Coronary artery (tissue), 2 donors: ENCODE measurements at places on chromosomes 12 and 14.

- no peak for DNase-seq
These were observed 240.3 kb upstream of the TMPO start for GRCh38 chr12:98275131-98275475.

DNA sequence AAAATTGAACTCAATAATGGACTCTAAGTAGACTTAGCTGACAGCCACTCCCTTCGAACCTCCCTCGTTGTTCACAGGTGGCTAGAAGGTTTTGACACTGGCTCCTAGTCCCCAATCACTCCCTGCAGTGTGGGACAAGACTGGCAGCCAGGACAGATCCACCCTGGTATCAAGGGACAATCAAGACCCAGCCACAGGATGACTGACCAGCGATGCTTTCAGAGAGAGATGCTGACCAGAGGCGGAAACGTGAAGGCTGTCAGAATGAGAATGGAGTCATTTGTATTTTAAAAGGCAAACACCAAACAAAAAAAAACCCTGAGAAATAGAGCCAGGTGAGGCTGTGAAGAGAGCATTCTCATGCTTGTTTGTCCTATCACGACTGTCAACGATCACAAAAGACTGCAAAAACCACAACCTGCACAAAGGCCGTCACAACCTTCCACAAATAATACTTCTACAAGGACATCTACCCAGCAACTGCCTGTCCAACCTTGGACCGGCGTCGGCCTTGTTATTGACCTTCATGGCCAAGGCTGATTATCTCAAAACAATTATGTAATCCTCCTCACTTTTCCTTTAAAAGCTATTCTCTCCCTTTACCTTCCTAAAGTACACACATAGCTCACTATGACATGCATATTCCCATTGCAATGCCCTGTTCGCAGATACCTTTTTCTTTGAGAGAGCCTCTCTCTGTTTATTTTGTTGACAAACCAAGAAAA lies 13.2 kb downstream of the EIF5 start:
- DNase-seq, result no peak

- DNase-seq, result no peak
These were observed 418.1 kb downstream of the LRIG3 start for GRCh38 chr12:58502226-58502625.

DNA sequence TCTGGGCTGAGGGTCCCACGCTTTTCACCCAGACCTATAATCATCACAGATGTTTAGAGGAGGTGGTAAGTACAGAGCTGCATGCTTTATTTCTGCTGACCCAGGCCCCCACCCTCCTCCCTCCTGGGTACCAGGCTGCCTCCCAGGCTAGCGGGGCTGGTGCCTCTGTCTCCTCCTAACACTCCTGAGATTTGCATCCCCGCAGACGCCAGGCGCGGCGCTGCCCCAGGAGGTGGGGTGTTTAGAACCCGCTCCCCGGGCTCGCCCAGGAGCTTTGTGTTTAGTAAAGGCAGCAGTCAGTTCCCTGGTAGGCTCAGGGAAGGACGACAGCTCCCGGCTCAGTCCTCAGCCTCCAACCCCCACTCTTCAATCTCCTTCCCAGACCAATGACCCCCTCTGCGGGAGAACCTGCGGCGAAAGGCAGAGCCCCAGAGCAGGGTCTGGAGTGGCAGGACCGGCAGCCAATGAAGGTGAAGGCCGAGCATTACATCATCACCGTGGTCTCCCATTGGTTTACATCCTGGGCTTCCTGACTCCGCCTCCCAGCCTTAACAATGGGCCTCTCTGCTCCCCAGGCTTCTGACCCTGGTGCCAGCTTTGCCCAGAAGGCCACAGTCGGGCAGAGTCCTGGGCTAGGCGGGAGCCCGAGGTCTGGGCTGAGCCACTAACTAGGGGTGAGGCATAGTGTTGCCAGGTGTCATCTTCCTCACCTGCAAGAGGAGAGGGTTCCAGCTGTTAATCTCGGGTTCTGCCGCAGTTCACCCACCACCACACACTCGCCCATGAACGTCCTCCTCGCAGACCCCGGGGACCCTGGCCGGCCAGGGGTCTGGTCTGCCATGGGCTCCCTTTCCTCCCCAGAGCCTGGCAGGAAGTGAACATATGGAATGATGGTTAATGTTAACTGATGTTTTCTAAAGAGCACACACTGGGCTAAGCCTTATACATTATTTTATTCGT lies 57.5 kb downstream of the CALM1 start:
- no peak for DNase-seq

DNA sequence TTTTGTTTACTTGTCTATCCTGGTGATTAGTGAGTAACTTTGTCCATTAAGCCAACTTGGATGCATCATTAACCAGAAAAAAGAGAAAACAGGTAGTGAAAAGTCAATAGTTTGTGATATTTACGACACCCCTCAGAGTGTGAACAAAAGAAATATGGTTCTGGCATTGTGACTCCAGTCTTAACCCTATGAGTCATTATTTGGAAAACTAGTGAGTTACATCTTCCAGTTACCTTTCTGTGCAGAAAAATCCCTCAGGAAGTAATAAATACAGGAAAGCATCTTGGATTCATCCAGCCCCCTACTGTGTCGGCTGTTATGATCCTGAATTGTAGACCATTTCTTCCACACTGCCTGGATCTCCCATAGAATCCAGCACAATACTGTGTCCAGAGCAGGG lies 379.1 kb downstream of the GALC start:
- DNase-seq, result no peak

- DNase-seq, result no peak
These were observed 218.7 kb upstream of the TBX3 start for GRCh38 chr12:114902665-114903064.

DNA sequence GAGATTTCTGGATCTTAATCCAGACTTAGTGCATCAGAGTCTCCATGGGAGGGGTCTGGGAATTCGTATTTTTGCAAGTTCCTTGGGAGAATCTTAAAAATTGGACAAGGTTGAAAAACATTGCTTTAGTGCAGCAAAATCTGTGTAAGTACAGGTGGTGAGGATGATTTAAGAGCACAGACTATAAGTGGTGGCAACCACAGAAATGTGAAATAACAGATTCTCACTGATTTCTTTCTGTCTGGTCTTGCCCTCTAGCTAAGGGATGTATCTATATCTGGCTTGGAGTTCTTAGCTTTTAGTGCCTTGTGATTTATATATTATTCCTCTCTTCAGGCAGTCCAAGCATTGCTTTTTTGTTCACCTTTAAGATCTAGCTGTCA lies 116.2 kb downstream of the DIP2B start:
- DNase-seq, result no peak

- DNase-seq, result no peak
These were observed 119.9 kb downstream of the CACNA1C start for GRCh38 chr12:2172491-2173214.

DNA sequence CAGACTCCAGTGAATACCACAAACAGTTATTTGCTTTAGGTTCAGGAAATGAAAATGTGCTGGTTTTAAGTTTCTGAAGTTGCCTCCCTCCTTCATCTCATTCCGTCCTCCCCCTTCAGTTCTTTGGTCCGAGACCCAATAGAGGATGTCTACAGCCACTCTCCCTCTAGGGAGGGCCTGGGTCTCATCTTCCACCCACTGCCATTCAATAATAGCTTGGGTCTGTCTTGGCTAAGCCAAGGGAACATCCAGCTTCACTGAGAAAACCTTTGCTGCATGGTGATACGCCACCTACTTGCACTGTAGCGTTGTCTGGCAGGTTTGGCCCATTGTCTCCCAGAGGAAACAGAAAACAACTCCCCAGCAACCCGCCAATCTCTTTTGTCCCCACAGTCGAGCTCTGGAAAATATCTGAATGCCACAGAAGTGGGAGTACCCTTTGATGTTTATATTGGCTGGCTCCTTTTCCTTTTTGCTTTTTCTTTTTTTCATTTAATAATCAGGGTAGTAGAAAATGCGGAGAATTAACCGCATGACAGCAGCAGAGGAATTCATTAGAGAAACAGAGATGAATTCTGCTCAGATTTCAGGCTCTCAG lies 380.1 kb downstream of the RAD51B start:
- DNase-seq, result peak; percentile 75

DNA sequence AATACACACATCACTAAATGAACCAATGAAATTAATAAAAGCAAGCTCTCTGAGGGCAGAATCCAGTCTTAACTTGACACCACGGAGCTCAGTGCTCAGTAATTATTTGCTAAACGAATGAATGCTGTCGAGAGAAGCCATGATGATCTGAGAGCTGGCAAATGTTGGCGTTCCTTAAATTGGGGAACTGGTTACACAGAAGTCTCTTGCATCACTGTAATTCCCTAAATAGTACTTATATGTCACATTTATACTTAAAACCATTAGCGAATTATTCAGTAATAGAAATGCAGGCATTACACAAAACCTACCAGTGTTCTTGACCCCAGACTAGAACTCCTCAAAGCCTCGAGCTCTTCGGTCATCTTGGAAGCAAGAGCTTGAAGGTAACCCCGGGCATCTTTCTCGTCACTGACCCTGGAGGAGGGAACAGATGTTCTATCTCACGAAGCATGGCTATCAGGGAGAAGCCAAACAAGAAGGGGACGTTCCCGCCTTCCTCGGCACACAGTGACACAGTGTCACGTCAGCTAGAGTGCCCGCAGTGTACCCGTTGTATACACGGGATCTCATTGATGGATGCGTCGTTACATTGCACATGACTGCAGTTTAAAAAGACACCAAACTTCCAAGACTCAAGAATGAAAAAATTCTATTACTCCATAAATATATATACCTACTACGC lies 43.6 kb downstream of the AMN start:
- DNase-seq, result no peak

- DNase-seq, result peak; percentile 35
These were observed 4.2 kb upstream of the KRT5 start for GRCh38 chr12:52524241-52524897.

- no peak for DNase-seq
These were observed 43.8 kb downstream of the DDHD1 start for GRCh38 chr14:53109105-53110041.

- DNase-seq, result no peak
These were observed 286.7 kb upstream of the GRIP1 start for GRCh38 chr12:66965621-66966020.

GRCh38 chr14:64060199-64060545 lies 207.4 kb downstream of the SYNE2 start:
- DNase-seq, result no peak

DNA sequence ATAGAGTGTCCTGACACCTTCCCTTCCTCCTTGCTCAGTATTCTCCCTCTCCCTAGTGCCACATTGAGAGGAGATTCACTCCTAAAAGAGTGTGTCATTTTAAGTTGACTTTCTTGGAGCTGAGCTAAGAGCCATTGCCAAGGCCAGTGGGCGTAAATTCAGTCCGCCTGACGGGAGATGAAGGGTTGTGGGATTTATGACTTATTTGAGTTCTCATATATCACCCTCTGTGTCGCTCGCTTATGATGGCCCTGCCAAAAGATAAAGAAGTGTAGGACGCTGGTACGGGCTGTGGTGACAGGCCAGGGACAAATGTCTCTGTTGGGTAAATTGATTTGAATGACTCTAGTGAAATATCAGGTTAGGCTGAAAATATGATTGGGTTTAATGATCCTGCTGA lies 867.4 kb downstream of the NRXN3 start:
- no peak for DNase-seq

DNA sequence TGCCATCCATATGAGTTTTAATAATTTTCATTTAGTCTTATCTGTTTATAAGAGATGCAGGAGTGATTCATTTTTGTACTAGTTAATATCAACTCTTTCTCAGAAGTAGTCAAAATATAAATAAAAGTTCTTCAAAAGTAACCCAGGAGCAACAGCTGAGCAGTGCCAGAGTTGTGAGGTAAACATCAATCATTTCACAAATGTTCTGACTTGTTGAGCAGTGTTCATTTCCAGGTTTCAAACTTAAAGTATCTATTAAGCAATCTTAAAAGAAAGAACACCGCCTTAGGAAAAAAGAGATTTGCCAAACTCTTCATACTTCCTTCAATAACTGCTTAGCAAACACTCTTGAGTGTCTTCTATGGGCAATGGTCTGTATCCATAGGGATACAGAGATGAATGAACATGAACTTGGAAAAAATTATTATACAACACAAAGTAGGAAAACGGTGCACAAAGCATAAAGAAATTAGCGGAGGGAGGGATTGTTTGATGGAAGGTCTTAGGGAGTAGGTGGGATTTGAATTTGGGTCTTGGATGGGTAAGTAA lies 41.9 kb upstream of the POC1B start:
- DNase-seq, result no peak

DNA sequence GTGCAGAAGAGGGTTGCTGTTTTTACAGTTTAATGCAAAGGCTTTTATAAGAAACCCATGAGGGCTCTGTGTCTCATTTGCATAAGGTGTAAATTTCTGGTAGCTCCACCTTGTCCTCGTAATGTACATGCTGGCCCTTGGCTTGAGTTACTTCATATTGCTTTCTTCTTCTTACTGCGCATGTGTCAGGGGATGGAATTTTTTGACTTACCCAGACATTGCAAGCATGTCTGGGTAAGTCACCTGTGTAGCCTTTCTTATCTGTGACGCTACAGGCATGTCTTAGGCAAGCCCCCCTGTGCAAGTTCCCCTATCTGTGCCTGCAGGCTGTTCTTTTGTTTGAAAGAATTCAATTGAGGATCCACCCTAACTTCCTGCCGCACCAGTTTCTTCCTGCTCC lies 274.2 kb downstream of the ETNK1 start:
- no peak for DNase-seq

- DNase-seq, result no peak
These were observed 5.8 kb downstream of the MARK3 start for GRCh38 chr14:103391048-103391447.

DNA sequence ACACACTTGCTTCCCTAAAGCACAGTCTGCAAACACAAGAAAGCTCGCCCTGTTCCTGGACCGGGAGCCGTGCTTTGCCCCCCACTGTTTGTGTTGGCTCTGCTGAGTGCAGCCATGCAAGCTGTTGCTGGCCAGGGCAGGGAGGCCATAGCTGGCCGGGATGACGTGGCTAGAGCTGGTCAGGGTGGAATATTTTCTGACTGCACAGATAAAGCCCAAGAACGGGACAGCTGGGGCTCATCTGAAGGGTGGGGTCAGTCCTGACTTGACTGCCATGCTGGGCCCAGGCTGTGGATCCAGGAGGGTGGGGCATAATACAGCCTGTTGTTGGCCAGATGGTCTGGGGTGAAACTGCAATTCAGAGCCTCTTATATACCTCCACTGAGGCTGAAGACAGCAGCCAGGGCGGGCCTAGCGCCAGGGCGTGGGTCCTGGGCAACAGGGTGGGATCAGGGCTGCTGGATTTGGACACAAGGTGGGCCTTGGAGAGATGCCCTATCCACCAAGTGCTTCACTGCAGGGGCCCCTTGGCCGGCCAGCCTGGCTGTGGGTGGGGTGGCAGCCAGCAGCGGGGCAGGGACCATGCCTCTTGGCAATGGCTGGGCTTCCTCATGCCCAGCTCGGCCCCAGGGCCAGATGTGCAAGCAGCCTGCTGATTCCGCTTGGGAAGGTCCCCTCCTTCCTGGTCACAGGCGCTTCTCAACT lies 14.8 kb downstream of the KMT5A start:
- DNase-seq, result peak; percentile 95

- no peak for DNase-seq
These were observed 36.7 kb downstream of the TMBIM6 start for GRCh38 chr12:49777800-49778748.

- no peak for DNase-seq
These were observed 114.5 kb upstream of the NPAS3 start for GRCh38 chr14:32824195-32824594.
